ENCODE measurements at places on chromosomes 1 and 21. TPM values are rescaled to one million over a fixed set of nuclear protein-coding genes. Genes with fewer than 3 reads are reported as not detected.

ATAD3A gene
- total RNA-seq = 21.4 TPM

CLCA4 gene
- total RNA-seq = not detected

RNPC3 gene
- total RNA-seq = 26.9 TPM

MCOLN2 gene
- 2.9 TPM for total RNA-seq

BARHL2 gene
- not detected for total RNA-seq

DDI2 gene
- total RNA-seq = 49.3 TPM

ZNF436 gene
- 24.0 TPM for total RNA-seq

SV2A gene
- total RNA-seq = 0.65 TPM

TEDDM1 gene
- not detected for total RNA-seq

SERPINC1 gene
- total RNA-seq = 0.63 TPM

KHDC4 gene
- 35.7 TPM for total RNA-seq

GNAT2 gene
- not detected for total RNA-seq

DNA sequence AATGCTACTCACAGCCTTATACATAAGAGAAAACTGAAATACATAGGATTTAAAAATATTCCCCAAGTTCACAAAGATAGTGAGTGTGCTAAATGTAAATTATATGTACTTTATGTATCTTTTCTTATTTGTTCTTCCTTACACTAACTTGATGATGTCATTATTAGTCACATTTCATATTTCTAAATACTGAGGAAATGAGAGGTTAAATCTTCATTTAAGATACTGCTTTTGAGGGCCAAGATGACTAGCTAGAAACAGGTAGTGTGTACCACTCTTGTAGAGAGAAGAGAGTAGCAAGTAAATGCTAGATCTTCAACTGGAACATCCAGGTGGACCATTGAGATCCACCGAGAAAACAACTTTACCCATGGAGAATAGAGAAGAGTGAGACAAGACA is 29.8 kb downstream of the PYHIN1 start:
- DNase-seq = no peak

DNA sequence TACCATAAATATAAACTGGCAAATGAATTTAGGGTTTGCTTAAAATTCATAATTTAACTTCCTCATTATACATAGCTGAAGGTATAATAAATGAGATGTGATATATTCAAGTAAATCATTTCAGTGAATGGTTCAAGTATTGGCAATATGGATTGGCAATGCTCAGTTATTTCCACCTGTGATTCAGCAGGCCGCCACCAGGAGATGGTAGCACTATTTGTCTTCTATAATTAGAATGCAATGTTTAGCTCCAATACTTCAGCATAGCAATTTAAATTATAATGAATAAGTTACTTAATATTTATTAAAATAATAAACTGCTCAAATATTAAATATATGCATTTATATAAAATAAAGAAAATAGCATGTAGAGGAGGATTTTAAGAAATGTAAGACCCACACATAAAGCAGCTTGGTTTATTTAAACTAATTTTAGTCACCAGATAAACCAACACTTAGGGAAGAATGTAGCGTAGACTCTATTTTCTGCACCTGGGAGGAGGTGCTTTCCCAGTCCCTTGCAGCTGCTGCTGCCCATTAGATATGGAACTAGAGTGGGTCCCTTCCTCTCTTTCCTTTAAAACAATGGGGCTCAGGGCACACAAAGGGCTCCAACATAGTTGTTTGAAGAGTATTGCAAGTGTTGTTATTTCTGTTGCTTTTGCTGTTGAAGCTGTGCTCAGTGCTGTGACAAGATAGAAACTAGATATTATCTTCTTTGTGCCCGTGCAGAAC is 62.1 kb downstream of the PLPPR4 start:
- DNase-seq = no peak

DNA sequence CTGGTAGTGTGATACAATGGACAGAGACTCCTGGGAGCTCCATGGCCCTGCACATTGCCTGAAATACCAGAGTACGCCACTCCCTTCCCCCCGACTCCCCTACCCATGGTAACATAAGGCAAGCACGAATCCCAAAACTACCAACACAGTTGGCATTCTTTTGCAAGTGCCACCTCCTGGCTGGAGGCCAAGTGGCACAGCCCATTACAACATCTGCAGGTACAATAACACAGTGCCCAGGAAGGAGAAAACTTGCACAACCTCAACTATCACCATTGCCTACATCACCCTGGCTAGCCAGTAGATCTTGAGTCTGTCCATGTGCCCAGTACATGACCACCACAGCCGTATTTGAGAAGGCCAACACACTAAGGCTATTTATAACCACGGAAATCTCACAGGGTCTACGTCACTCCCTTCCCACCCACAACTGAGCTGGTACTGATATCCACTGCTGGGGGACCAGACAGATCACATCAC is 11.7 kb downstream of the ADAMTS1 start:
- no peak for DNase-seq

GRCh38 chr1:117368116-117369108 is 1.2 kb downstream of the MAN1A2 start:
- no peak for DNase-seq

DNA sequence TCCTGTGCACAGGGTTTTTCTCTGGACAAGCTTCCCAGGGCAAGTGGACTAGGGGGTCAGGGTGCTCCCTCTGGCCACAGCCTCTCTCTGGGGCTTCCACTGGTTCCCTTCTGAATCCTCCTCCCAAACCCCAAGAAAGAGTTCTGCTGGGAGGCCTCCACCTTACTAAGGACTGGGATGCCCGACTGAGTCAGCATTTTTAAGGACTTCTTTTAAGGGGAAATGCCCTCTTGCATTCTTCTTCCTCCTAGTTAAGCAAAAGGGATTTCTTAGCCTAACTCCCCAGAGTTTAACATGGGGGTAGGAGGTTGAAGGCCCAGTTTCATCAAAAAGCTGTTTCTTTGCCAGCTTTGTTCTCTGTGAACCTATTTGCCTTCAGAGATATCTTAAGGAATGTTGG is 99.7 kb upstream of the KRTAP19-8 start:
- DNase-seq = no peak

DNA sequence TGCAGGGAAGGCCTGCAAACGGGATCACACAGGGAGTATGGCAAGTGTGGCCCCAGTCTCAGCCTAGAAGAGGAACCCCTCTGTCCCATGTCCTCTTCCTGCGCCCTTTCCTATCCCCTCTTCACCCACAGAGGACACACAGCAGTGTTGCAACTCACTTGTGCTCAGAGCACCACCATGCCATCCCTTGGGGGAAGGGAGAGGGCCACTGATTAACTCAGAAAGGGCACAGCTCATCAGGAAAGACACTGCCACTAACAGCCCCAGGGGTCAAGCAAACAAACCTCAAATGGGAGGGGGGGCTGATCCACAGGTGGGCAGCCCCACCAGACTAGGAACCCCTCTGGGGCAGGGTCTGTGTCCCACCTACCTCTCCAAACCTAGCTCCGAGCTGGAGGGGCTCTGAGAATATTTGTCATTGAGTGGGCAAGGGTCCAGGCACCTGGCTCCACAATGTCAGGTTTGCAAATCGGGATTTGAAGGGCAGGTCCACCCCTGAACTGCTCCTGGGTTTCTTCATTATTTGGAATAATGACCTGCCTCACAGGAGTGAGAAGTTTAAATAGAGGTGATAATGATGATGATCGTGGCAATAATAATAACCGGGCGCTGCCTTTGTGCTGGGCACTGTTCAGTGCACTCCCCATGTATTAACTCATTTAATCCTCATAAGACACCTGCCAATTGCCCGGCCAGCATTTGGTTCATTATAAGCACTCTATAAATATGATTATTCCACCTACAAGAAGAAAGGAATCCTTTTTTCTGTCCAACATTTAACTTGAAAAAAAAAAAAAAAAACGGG is 1.0 kb downstream of the ALDH4A1 start:
- DNase-seq = no peak

DNA sequence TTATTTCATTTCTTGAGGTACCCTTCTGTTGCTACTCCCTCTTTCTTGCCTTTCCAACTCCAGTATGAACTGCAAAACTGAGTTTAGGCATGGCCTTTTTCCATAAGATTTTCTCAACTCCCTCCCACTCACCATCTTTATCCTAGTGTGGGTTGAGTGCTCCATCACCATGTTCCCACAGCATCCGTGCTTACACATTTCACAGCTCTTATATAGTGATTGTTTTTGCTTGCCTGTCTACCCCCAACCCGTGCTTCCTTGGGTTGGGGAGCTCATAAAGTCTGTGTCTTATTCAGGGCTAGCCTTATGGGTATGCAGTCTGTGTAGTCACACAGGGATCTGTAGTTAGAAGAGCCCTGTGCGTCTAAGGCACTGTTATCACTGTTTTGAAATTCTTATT is 68.2 kb upstream of the CCDC190 start:
- no peak for DNase-seq

DNA sequence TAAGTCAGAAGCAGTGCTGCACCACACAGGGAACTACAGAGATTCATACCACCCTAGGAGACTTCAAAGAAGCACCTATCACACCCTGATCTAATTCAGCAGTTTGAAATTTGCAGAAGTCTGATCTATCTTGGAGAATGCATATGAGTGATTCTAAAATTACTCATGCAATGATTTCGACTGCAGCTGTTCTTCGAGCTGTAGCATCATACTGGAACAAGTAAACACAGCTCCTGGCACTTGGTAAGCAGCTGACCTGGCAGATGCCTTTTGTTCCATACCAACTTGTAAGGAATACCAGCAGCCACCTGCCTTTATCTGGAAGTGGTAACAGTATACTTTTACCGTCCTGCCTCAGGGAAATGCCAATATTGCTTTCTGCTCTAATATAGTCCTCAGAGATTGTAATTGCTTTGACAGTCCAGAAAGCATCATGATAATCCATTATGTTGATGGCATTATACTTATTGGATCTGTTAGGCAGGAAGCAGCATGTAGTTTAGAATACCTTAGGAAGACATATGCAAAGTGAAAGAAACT is 25.7 kb downstream of the AADACL4 start:
- no peak for DNase-seq

DNA sequence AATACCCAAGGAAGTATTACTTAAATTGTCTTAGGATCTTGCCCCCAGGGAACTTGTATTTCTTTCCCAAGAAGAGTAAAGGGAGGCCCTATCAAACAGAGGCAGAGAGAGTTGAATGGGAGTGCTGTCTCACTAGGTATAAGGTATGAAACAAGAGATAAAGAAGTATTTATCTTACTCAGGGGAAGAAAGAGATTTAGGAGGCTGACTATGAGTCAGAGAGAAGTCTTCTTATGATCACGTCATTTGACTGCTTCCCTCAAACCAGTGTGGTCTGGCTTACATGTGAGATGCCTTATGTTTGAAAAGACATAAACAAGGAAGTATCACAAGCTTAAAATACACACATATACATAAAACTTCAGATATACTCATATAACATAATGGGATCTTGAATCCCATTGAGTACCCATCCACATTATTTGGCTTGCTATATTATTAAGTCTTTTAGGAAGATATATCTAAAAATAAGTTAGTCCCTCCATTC is 29.6 kb downstream of the DUSP10 start:
- no peak for DNase-seq

- no peak for DNase-seq
Observed at GRCh38 chr1:202029171-202029665, 18.8 kb downstream of the ELF3 start.

GRCh38 chr1:45952072-45952471 is 148.7 kb downstream of the MAST2 start:
- DNase-seq = no peak

- DNase-seq = no peak
Observed at GRCh38 chr1:210223226-210223904, 9.2 kb upstream of the SERTAD4 start.

DNA sequence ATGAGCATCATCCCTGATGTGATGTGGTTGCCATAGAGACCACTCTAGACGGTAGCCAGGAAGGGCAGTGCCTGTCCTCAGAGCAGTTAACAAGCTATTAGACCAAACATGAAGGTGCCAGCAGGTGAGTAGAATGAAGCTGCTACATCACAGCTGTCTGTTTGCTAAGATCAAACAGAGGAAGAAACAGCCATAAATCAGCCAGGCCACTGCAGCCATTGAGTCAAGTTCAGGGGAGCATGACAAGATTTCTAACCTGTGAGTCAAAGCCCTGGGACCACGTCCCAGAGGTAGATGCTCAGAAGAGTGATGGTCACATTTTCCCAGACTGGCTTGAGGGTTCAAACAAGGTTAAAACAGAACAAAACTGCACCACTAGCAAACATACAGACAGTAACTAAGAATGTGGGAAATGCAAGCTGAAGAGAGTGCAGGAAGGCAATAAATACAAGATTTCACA is 450.6 kb upstream of the DAB1 start:
- DNase-seq = no peak

GRCh38 chr1:81689531-81689941 is 111.2 kb upstream of the ADGRL2 start:
- DNase-seq = no peak

GRCh38 chr21:35377505-35378090 is 328.5 kb upstream of the RUNX1 start:
- DNase-seq = no peak

DNA sequence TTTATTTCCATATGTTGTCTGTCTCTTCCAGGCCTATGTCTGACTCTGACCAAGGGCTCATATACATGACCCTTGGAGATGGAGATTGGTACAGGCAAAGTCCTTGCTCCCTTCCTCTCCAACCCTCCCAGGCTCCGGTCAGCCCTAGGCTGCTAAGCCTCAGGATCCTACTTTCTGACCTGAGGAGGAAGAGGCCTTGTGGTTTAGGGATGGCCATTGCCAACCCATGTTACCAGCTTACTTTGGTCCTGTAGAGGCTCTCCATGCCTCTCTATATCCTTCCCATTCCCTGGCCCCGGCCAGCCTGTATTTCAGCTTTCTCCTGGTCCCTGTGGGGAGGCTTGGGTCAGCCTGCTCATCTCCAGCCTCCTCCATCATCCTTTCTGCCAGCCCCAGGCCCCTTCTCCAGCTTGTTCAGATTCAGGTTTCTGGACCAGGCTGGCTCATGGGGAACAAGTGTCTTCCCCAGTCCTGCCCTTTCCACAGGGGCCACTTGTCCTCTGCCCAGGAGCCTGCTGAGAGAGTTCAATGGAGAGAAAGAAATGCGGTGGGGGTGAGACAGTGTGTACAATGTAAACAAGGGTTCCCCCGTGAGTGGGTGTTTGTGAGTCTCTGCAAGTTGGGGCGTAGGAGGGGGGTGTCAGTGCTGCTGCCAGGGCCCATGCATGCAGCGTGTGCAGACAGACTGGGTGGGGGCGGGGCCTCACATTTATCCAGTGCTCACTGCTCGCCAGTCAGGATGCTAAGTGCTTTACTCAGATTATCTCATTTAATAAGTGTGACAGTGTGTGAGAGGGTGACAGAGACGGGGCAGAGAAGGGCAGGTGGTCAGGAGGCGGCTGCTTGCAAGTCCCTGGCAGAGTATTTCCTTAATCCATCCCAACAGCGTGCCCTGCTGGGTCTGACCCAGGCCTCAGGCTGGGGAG is 31.3 kb upstream of the FOXO6 start:
- DNase-seq = no peak

DNA sequence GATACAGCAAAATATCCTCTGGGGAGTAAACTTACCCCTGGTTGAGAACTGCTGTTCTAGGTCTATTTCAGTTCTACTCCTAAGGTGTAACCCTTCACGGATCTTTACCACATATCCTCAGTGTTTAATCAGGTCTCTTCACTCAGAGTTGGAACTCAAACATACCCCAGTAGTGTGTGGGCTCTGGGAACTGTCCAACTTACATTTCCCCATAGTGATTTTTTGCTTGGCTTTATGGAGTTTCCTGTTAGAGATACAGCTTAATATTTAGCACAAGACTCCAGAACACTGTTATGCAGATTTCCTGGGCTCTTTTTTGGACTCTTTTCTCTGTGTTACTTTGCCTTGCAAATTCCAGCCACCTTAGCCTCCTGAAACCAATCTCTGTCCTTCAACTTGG is 26.7 kb upstream of the LIN9 start:
- no peak for DNase-seq

- DNase-seq = no peak
Observed at GRCh38 chr1:230704830-230705229, 9.1 kb downstream of the AGT start.

- no peak for DNase-seq
Observed at GRCh38 chr1:171429137-171429536, 56.2 kb upstream of the PRRC2C start.

Measured in omental fat pad (tissue), 4 donors.